Hypothalamus (tissue), 51 donors: ENCODE measurements at places on chromosomes 3 and 15.

DNA sequence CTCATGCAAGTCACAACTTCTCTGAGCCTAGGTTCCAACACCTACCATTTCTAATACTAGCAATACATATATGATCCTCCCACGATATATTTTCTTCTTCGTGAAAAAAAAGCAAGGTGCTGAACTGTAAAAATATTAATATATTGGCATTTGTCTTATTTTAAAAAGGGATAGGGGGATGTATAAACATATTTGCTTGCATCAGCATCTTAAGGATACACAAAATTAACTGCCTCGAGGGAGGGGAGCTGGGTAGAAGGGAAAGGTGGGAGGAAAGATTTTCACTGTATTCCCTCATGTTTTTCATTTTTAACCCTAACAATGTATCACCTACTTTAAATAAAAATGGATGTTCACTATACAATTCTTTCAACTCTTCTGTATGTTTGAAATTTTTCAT is 1.3 kb downstream of the HACD2 start:
- no peak for DNase-seq

GRCh38 chr15:59457103-59457502 is 19.1 kb downstream of the FAM81A start:
- no peak for DNase-seq

DNA sequence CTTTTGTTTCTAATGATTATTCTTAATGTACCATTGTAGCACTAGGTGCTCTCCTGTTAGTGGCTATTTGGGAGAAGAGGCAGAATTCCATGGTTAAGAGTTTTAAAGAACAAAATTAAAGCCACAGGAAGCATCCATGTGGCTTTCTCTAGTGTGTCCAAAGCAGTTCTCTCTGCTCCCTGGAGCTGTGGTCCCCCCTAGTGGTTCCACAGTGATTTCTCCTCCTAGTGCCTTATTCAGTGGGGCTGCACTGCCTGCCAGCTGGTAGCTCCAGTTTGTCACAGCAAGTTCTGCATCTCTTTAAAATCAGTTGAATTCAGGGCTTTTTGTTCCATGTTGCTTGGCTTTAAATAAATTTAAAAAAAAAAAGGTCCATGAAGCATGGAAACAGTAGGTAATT is 39.6 kb upstream of the FAM98B start:
- DNase-seq: peak; percentile 38

DNA sequence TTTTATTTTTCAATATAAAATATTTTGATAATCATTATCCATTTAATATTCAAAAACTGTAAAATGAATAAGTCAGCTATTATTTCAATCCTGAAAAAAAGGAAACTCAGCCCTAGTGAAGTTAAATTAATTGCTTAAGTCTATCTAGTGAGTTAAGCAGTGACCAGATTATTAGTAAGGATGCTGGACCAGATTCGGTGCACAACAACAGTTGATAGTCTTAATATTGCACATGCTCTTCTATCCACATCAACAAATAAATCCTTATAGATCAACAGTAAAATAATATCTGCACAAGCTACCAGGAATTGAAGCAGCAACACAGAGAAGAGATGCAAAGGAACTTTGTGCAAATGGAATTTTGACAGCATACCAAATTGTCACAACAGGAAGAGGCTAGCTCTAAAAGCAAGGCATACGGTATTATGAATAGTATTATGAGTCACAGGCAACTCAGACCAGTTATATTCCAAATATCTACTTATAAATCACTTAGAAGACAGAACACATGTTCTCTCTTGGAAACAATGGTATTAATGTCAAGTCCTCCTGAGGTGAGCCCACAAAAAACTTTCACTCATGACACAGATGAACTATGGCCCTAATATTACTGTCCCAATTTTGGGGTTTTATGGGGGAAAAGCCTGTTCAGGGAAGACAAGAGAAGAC is 24.9 kb downstream of the VPS13C start:
- no peak for DNase-seq

- no peak for DNase-seq
Observed at GRCh38 chr3:85304360-85304964, 345.7 kb downstream of the CADM2 start.

- no peak for DNase-seq
Observed at GRCh38 chr3:57985176-57985983, 22.8 kb upstream of the FLNB start.
